ENCODE measurements at places on chromosomes 12 and 14.

- DNase-seq = no peak
Measured at GRCh38 chr12:1858456-1858855, 38.1 kb downstream of the LRTM2 start.

GRCh38 chr12:54605138-54605970 lies 16.9 kb upstream of the PPP1R1A start:
- no peak for DNase-seq

DNA sequence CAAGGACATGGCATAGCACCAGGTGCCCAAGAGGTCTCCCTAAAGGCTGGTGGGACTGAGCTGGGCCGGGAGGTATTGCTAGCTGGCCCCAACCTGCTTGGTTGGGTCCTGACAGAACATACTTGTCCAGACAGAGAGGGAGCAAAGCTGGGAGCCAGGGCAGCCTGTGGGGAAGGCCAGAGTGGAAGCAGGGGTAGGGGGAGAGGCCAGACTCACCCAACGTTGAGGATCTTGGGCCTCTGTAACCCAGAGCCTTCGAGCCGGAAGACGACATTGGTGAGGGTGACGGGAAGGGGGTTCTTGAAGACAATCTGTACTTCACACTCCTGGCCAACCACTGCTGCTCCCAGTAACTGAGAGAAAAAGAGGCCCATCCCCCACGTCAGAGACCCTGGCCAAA lies 9.0 kb downstream of the TGM1 start:
- no peak for DNase-seq

DNA sequence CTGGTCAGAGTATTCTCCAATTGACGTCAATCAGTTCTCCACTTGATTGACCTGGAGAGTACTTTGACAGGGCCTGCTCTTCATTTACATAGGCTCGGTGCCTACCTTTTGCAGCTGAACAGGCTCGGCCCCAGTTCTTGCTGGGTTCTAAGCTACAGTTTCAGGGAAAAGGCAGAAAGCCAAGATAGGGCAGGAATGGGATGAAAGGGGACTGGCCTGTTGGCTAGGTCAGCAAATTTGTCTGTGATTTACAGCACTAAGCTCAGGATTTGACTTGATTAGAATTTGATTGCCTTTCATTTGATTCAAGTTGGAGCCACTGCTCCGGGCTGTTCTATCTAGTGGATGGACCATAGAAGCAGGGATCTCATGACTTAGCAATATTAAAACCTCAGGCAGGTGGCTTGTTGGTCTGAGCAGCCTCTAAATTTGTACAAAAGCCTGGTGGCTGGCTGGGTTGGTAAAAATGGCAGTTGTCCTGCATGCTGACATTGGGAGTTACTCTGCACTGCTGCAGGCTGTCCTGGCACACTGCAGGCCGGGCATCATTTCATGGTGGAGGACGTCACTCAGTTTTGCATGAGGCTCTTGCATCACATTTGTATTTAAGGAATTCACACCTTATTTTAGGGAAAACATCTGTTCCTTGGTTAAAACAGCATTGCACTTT lies 71.8 kb downstream of the BICD1 start:
- no peak for DNase-seq

DNA sequence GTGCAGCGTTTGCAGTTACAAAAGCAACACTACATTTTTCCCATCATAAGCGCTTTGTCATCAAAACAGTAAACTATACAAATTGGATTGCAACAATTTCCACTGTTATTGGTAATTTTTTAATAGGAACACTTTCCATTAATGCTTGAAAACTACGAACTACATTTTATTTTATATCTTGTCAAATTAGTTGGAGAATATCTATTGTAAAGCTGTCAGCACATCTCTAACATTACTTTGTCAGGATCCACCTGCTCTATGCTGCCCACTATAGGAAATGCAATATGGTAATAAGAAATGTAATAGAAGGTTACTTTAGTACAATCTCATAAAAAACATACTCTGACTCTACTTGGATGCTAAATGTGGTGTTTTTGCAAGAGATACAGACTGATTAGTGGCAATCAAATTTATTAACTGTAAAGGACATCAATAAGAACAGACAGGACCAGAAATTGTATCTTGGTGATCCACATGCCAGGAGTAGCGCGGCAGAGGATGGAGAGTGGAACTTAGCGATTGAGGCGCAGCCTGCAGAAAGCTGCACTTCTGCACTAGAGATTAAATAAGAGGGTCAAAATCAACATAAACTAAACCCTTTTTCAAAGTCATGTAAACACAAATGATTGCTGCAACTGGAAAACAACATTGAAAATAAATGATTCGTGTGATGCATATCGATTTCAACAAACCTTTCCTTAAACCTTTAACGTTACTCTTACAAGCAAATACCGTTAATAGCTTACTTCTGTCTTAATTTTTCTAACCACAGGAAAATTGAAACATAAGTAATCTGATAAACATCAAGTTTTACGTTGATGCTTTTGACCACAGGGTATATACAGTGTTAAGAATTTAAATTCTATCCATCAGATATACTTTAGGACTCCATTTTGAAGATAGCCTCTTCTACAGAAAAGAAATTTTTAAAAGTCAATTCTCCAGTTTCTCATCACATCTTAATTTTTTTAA lies 3.6 kb upstream of the ARID2 start:
- no peak for DNase-seq

DNA sequence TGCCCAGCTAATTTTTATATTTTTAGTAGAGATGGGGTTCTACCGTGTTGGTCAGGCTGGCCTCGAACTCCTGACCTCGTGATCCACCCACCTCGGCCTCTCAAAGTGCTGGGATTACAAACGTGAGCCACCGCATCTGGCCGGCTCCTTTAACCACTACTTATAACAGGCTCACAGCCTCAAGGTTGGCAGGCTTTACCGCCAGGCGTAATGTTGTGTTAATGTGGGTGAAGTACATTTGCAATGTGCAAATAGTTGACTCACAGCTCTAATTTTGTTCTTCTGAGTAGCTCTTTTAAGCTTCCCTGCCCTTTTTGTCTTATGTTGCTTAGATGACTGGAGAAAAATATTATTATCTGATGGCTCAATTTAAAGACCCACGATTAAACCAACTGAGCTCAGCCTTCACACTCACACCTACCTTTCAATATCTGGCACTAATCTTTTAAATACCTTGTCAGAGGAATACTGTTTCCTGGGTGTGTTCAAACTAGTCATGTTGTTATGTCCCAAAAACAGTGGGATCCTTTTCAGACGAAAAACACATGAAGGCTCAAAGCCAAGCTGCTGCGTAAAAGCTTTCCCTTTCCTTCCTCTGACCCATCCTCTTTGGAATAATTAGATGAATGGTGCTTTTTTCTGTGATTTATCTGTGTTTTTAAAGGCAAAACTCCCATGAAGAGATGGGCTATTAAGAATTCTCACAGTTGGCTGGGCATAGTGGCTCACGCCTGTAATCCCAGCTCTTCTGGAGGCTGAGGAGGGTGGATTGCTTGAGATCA lies 57.2 kb upstream of the USP44 start:
- no peak for DNase-seq

DNA sequence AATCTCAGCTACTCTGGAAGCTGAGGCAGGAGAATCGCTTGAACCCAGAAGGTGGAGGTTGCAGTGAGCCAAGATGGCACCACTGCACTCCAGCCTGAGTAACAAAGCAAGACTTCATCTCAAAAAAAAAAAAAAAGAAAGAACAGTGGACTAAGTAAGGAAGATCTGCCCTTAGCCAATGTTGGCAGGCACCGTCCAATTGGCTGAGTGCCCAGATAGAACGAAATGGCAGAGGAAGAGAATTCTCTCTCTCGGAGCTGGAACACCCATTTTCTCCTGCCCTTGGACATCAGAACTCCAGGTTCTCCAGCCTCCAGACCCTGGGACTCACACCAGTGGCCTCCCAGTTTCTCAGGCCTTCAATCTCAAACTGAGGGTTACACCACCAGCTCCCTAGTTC lies 49.9 kb downstream of the ESR2 start:
- DNase-seq = no peak

GRCh38 chr14:68513137-68513536 lies 279.7 kb downstream of the ZFP36L1 start:
- DNase-seq = no peak

- no peak for DNase-seq
Measured at GRCh38 chr12:123358035-123358434, 6.6 kb downstream of the SBNO1 start.

DNA sequence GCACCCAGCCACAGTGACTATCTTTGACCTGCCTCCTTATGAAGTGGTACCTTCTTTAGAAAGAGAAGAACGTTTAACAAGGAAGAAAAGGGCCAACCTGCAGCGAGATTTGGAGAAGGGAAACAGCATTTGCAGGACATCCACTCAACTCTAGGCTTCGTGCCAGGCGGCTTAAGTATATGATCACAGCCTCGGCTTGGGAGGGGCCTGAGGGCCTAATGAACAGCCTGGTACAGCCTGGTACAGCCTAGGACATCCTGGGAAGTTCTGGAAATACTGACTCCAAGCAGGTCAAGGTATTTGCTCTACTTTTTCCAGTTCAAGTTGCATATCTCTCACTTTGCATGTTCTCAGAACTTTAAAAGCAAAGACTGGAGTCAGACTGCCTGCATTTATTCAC lies 16.1 kb downstream of the HCAR2 start:
- no peak for DNase-seq

GRCh38 chr14:99359906-99360305 lies 87.9 kb upstream of the BCL11B start:
- no peak for DNase-seq

- no peak for DNase-seq
Measured at GRCh38 chr14:81765651-81766275, 232.1 kb upstream of the SEL1L start.

- DNase-seq = no peak
Measured at GRCh38 chr12:53805067-53805466, 53.3 kb upstream of the CISTR start.

- no peak for DNase-seq
Measured at GRCh38 chr14:103436533-103436932, 51.3 kb downstream of the MARK3 start.

DNA sequence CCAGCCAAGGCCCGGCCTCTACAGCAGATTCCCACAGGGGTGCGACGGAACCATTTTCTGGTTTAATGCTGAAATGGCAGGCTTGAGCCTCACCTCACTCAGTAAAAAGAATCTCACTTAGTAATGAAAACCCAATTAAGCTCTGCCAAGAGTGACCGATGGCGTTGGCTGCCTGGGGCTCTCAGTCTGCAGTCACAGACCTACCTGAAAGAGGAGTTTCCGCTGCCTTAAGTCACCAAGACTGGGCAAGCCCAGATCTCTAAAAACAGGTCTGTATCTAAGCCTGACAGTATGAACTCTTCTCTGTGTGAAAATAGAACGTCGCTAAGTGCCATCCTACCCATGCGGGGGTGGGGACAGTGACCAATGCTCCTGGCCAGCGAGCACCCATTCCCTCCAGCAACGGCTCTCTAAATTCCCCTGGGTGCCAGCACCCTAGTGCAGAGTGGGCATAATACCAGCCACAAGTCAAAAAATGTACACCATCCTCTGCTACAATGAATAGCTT lies 107.3 kb downstream of the FOXN3 start:
- no peak for DNase-seq

GRCh38 chr12:66288121-66288520 lies 14.2 kb upstream of the HELB start:
- no peak for DNase-seq

DNA sequence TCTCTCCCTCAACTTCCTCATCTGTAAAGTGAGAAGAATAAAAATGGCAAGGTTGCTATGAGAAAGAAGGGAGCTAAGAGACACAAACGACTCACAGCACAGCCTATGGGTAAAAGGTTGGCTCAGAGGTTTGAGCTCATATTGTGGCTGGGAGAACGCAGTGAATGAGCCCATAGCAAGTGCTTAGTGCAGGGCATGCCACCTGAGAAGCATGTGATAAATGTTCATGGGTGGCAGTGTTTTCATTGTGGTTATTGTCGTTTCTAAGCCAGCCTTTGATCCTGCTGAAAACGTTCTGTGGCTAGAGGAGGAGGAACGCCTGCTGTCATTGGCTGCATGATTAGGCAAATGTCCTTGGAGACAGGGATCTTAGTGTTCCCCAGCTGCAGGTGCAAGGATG lies 150.4 kb downstream of the KSR2 start:
- DNase-seq = no peak

DNA sequence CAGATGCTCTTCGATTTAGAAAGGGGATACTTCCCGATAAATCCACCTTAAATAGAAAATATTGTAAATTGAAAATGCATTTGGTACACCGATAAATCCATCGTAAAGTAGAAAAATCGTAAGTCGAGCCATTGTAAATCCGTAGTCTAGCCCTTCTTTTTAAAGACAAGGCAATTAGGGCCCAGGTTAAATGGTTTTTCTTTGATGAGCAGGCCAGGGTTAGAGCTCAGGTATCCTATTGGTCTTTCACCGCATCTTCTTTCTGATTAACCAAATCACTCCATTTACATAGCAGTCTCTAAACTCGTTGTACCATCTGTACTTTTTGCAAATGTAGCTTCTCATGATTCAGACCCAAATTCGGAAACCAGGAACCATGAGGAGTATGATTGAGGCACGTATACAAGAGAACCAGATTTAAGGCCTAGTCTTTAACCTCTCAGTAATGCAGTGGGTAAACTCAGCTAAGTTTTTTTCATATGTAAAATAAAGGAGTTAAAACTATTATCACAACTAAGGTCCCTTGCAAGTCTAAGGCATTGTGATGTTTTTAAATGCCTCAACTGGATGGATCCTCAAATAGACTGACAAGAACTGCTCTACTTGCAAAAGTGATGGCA lies 2.2 kb upstream of the YAF2 start:
- no peak for DNase-seq

DNA sequence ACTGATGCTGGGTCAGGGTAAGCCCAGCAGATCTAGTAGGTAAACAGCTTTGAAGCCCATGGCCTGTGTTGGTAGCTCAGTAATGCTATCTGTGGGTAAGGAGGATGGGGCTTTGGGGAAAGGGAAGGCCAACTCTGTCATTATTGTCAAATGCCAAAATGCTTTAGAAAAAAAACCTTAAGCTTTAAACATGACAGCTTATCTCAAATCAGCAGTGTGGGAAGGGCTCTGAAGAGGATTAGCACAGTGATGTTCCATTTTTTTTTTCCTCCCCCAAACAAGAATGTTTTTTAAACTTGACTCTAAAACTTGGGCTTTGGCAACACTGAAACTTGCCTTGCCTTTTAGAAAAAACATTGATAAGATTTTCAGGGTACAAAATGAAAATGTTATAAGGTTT lies 11.7 kb downstream of the DAAM1 start:
- no peak for DNase-seq

DNA sequence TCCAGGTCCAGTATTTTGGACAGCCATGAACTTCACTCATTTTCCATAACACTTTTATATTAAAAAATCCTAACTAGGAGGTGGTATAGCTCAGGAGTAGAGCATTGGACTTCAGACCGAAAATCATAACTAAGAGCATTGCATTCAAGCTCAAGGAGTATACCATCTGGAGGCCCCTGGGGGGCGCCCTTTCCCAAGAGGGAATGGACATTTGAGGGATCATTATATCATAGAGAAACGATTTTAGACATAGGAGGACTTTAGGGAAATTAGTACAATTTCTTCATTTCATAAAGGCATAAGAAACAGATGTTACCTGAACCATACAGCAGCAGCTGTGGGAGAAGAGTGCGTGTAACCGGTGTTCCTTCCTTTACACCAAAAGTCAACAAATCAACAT lies 5.2 kb upstream of the ATG14 start:
- DNase-seq = no peak

- DNase-seq = no peak
Measured at GRCh38 chr14:81565441-81566290, 32.0 kb upstream of the SEL1L start.

Data from activated B cell treated with CpG ODN at 0.5 μM for 24 hours (primary cell).